ENCODE measurements at places on chromosomes 12 and 14.

GRCh38 chr12:104605685-104606084 is 148.9 kb downstream of the CHST11 start:
- DNase-seq, result no peak

GRCh38 chr14:34667007-34667406 is 37.1 kb upstream of the SNX6 start:
- no peak for DNase-seq

DNA sequence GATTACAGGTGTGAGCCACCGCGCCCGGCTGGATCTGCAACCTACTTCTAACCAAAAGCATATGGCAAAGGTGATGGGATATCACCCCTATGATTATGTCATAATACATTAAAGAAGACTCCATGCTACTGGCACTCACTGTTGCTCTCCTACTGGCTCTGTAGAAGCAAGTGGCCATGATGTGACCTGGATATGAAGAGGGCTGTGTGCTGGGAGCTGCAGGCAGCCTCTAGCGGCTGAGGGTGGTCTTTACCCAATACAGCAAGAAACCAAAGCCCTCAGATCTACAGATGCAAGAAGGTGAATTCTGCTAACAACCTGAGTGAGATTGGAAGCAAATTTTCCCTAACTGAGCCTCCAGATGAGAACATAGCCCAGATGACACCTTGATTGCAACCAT is 34.2 kb upstream of the TRIM9 start:
- DNase-seq, result no peak

DNA sequence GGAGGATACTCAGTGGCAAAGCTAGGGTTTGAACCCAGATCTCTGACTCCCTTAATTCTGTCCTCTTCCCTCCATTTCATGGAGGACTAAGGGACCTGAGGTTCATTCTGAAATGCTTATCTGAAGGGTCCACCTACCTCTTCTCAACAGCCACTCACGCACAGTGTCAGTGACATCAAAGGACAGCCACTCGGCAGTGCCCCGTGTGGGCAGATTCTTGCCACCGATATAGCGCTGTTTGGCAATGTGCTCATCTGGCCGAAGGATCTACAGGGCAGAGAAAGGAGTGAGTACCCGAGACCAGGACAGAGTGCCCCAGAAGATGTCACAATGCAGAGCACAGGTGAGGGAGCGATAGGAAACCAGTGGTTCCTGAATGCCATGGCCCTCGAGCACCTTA is 10.8 kb downstream of the TGFB3 start:
- no peak for DNase-seq

- DNase-seq, result no peak
Measured at GRCh38 chr14:97178781-97179180, 381.6 kb downstream of the VRK1 start.

GRCh38 chr14:70256601-70257000 is 67.8 kb upstream of the SLC8A3 start:
- no peak for DNase-seq

GRCh38 chr14:101600891-101601605 is 39.8 kb downstream of the DIO3 start:
- DNase-seq, result no peak

DNA sequence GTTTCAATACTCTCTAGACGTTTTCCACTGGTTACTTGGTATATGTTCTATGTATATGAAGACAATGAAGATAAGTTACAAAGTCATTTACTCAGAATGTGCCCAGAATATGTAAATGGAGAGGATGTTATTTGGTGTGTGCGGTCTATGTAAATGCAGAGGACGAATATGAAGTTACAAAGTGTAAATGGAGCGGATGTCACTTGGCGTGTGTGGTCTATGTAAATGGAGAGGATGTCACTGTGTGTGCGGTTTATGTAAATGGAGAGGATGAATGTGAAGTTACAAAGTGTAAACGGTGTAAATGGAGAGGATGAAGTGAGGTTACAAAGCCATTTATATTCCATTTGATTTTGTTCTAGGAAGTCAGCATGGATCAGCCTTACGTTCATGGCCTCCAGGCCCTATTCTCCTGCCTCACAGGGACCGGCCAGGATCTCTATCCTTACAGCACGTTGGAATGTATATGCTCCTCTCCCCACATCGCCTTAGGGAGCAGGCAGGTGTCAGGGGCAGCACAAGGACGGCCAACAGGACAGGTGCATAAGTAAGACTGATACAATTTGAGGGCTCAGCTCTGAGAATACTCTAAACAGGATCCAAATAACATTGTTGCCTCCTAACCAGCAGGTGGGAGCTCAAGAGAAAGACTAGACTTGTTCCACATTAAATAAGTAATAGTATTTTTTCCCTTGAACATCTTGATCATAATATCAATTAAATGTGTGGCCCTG is 42.4 kb downstream of the GLRX5 start:
- DNase-seq, result no peak

DNA sequence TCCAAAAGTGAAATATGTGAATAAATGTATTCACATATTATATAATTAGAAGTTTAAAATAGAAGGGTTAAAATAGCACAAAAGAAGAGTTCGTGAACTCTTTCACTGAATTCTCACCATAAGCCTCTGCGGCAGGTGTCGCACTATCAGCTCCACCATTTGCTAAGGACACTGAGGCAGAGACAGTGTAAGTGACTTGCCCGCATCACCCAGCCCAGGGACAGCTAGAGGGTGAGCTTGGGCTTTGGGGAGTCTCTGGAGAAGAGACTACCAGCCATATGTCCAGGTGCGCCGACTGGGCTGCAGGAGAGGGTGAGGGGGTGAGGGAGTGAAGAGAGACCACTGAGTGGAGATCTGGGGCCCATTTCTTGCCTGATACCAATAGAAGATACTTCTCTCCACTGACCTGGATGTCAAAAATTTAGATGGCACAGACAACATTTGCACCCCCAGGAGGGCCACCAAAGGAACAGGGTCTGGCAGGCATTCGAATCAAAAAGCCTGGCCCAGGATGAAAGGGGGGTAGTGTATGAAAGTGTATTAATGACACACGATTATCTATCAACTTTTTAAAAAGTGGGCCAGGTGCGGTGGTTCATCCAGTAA is 28.5 kb downstream of the FAIM2 start:
- DNase-seq, result no peak

- DNase-seq, result no peak
Measured at GRCh38 chr12:72228424-72228823, 43.7 kb upstream of the TRHDE start.

DNA sequence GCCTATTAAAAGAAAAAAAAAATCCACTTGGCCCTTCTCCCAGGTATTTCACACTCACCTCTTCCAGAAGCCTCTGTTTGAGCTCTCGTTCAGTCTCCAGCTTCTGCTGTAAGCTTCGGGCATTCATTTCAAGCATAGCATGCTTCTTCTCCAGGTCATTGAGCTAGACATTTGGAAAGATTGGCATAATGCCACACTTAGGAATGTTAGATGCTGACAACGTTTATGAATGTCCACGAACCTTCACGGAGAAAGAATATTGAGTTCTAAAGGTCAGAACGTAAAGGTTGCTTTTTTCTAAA is 60.5 kb downstream of the PRKAB1 start:
- DNase-seq, result no peak

- DNase-seq, result no peak
Measured at GRCh38 chr14:70571139-70571538, 29.3 kb downstream of the MED6 start.

GRCh38 chr12:90628213-90628612 is 326.8 kb downstream of the CCER1 start:
- DNase-seq, result no peak

GRCh38 chr14:31760277-31760676 is 199.1 kb downstream of the NUBPL start:
- DNase-seq, result no peak

- DNase-seq, result no peak
Measured at GRCh38 chr12:7207866-7208625, 18.6 kb downstream of the PEX5 start.

DNA sequence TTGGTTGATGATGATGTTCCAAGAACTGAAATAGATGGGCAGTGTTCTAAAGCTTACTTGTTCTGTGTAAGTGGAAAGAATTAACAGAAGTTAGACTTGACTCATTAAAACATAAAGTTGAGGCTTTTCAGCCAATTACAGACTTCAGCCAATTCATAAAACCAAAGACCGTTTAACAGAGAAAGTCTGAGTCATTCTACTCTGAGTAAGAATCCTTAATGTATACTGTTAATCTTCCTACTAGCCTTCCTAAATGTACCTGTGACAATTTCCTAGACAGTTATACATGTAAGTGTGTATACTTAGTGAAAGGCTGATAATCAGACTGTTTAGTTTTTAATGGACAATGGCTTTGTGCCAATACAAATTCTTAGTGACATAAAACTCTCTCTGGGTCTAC is 681.0 kb downstream of the RPL10L start:
- DNase-seq, result no peak

DNA sequence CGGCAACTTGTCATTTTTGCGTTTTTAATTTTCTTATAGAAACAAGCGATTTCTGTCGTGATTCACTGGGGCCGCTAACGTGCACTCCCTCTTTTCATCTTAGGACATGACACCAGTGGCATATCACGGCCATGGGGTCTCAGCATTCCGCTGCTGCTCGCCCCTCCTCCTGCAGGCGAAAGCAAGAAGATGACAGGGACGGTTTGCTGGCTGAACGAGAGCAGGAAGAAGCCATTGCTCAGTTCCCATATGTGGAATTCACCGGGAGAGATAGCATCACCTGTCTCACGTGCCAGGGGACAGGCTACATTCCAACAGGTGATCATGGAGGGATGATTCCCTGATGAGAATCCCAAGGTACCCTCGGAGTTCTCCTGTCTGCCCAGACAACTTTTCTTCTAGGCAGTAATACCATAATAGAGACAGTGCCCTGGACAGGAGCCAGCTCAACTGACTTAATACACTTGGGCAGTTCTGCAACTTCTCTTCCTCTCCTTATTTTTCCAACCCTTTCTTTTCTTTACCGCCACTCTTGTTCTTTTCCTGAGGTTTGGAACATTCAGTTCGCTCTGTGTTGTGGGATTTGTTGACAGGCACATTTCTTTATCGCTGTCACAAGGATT is 821 bp downstream of the TMEM106C start:
- no peak for DNase-seq

DNA sequence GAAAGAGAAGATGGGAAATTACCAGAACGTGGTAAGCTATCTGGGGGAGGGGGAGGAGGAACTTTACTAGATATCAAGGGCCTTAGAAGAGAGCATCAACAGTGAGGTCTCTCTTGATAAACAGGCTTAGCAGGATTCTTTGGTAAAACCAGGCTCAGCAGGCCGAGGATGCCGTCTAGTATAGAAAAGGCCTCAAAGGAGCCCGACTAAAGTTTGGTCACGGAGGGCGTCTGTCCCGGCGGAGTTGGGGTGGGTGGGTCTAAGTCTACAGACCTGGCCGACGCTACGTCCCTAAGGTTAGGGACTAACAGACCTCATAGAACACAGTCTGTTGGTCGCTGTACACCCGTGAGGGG is 538 bp upstream of the TIGAR start:
- DNase-seq, result no peak

GRCh38 chr14:61661471-61662400 is 33.6 kb upstream of the HIF1A start:
- DNase-seq, result no peak

- no peak for DNase-seq
Measured at GRCh38 chr12:21296751-21297406, 37.8 kb downstream of the SLCO1A2 start.

- no peak for DNase-seq
Measured at GRCh38 chr14:80567905-80568536, 356.7 kb upstream of the DIO2 start.

- DNase-seq, result no peak
Measured at GRCh38 chr12:67425394-67425793, 156.2 kb downstream of the CAND1 start.

DNA sequence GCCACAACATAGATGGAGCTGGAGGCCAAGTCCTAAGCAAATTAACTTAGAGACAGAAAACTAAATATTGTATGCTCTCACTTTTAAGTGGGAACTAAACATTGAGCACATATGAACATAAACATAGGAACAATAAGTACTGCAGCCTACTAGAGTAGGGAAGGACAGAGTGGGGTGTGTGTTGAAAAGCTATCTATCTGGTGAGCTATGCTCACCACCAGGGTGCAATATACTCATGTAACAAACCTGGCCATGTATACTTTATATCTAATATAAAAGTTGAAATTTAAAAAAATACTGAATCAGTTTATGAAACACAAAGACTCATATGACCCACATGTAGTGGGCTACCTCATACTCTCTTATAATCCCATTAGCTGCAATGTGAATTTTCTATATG is 1305.0 kb downstream of the LRFN5 start:
- no peak for DNase-seq

GRCh38 chr12:106790020-106790419 is 15.5 kb downstream of the RIC8B start:
- DNase-seq, result no peak

GRCh38 chr12:31702047-31702446 is 26.8 kb downstream of the AMN1 start:
- DNase-seq, result no peak

DNA sequence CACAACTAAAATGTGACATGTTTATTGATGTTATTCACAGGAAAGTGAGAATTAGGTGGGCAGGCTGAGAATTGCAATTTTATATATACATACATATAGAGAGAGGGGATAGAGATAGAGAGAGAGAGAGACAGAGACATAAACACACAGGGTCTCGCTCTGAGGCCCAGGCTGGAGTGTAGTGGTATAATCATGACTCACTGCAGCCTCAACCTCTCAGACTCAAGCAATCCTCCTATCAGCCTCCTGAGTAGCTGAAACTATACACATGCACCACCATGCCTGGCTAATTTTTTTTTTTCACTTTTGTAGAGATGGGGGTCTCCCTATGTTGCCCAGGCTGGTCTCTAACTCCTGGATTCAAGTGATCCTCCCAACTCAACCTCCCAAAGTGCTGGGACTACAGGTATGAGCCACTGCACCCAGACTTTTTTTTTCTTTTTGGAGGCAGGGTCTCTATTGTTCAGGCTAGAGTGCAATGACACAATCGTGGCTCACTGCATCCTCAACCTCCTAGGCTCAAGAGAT is 49.1 kb downstream of the R3HDM2 start:
- no peak for DNase-seq

DNA sequence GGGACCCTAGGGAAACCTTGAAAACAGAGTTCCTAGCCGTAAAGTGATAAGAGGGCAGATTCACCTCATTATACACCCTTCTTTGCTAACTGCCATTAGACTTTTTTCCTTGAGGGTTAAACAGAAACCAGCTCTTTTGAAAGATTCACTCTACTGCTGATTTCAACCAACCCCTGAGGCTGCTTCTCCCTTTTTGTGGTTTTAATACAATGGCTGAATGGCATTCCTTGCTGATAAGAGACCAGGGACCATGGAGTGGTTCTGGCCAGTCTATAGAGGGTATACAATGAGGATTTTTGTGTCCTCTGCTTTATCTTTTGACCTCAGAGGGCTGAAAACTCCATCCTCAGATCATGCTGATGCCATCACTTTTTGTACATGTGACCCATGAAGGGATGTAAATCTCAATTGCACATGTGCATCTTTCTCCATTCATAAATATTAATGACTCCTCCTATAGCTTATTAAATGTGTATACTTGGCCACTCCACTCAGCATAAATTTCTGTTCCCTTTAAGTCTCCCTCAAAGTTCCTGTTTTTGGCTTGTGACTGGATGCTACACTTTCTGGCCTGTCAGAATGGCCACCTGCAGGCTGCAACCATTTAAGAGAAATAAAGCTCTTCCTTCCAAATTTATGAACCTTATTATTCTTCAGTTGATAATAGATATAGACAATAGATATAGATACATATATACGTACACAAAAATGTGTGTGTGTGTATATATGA is 233.8 kb upstream of the SEL1L start:
- no peak for DNase-seq

All from immature natural killer cell (primary cell).